ENCODE measurements at places on chromosomes 1 and 21.
A peak's percentile ranks its signal among the peaks of the same experiment; 100 is the strongest.

- H3K27me3 ChIP-seq: no peaks in the 10 kb centered on the region
- no peak overlapping the region for H3K27ac ChIP-seq
- no peaks in the 10 kb centered on the region for H3K36me3 ChIP-seq
- no peaks in the 10 kb centered on the region for H3K4me1 ChIP-seq
- no peak for DNase-seq
Observed at GRCh38 chr1:106727171-106727570, 329.3 kb upstream of the PRMT6 start.

DNA sequence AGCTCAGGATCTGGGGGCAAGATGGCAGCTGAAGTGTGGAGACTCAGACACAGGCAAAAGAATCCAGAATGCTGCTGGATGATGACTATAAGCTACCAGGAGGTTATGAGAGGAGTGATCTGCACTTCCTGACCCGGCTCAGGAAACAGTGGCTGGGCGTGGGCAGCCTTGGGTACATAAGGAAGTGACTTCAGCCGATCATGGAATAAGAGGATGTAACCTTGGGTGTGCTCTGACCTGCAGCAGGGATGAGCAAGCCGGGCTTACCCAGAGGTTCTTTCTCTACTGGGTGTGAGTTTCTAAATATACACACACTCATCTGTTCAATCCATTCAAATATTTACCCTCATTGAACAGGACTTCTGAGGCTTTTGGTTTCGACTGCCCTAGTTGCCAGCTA, 62.7 kb downstream of the CD34 start:
- H3K27ac ChIP-seq: peak overlapping the region; percentile 63
- peaks cover 23% of the 10 kb centered on the region for H3K36me3 ChIP-seq
- peak; percentile 60 for DNase-seq
- peaks cover 58% of the 10 kb centered on the region for H3K4me1 ChIP-seq
- H3K4me3 ChIP-seq: peak overlapping the region; percentile 9

DNA sequence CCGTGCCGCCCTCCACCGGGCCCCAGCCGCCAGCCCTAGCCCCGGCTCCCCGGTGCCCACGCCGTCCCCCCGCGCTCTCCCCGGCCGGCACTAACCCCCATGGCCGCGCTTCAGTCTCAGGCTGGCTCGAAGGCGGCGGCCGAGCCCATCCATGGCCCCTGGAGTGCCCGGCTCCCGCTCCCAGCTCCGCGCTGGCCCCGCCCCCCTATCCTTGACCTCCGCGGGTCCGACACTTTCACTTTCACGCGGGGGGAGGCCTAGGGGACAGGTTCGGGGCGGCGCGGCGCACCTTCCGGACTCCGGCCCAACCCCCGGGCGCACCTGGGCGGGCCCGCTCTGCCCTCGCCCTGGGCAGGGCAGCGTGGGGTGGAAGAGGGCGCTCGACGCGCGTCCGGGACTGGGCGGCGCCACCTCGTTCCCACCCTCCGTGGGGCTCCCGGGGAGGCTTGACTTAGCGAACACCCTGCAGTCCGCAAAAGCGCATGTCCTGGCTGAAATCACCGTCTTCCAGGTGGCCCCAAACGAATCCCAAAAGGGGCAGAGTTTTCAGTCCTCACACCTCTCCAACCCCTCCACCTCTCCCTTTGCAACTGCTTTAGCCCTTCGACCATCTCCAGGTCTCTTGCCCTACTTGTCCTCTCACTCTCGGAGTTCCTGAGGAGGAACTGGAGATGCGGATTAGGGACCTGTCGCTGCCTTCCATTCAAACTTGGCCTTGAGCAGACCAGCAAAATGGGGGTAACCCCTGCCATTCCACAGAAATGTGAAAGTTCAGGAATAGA, 3.9 kb upstream of the DENND2D start:
- H3K27ac ChIP-seq: peak overlapping the region; percentile 95
- H3K4me3 ChIP-seq: peak overlapping the region; percentile 96
- peaks cover 72% of the 10 kb centered on the region for H3K4me1 ChIP-seq
- peaks cover 9% of the 10 kb centered on the region for H3K36me3 ChIP-seq

- DNase-seq: no peak
- H3K36me3 ChIP-seq: peaks cover 16% of the 10 kb centered on the region
- H3K4me1 ChIP-seq: peaks cover 38% of the 10 kb centered on the region
- no peaks in the 10 kb centered on the region for H3K27me3 ChIP-seq
- no peak overlapping the region for H3K27ac ChIP-seq
- H3K4me3 ChIP-seq: no peak overlapping the region
Observed at GRCh38 chr1:54227091-54227602, 27.2 kb downstream of the MRPL37 start.

GRCh38 chr21:27152996-27153395, 186.1 kb upstream of the ADAMTS5 start:
- no peaks in the 10 kb centered on the region for H3K36me3 ChIP-seq
- no peaks in the 10 kb centered on the region for H3K4me1 ChIP-seq
- no peaks in the 10 kb centered on the region for H3K27me3 ChIP-seq
- H3K27ac ChIP-seq: no peak overlapping the region

GRCh38 chr1:188958461-188959115, 1519.1 kb downstream of the BRINP3 start:
- H3K36me3 ChIP-seq: no peaks in the 10 kb centered on the region
- H3K27me3 ChIP-seq: no peaks in the 10 kb centered on the region
- H3K4me3 ChIP-seq: no peak overlapping the region
- no peaks in the 10 kb centered on the region for H3K4me1 ChIP-seq
- no peak for DNase-seq

DNA sequence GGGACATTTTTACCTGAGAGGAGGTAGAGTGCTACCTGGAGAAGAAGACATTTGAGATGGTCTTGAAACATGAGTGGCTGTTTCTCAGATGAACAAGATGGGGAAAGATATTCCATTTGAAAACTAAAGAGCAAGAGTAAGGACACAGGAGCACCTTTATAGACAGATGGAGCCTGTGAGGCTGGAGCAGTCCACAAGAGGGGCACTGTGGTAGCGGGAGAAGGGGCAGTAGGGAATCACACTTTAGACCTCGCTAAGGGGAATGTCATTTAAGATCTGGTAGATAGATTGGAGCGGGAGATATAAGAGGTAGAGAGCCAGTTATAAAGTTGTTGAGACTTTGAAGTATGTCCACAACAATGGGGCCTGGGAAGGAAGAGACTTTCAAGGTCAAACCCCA, 23.4 kb downstream of the DYNLT5 start:
- peaks cover 12% of the 10 kb centered on the region for H3K4me1 ChIP-seq
- H3K27ac ChIP-seq: no peak overlapping the region
- H3K27me3 ChIP-seq: peaks cover 2% of the 10 kb centered on the region
- H3K4me3 ChIP-seq: no peak overlapping the region
- H3K36me3 ChIP-seq: no peaks in the 10 kb centered on the region

DNA sequence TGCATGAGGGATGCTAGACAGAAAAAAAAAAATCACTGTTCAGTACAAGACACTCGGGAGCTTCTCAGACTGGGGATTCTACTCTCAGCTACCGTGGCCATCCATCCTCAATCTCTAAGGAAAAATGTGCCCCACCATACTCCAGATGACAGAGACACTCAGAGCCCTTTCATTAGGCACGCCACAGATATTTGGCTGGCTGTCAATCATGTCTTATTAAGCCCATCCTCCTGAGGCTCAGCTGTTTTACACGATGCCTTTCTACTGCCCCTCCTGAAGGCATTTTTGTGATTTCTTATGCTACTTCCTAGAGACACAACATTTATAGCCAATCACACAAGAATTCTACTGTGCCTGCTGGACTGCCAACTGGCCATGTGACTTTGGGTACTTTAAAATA, 92.9 kb downstream of the KIF14 start:
- peaks cover 34% of the 10 kb centered on the region for H3K4me1 ChIP-seq
- no peaks in the 10 kb centered on the region for H3K27me3 ChIP-seq
- no peak overlapping the region for H3K4me3 ChIP-seq
- H3K36me3 ChIP-seq: no peaks in the 10 kb centered on the region
- H3K27ac ChIP-seq: no peak overlapping the region

GRCh38 chr1:16293538-16293937, 56.6 kb upstream of the CPLANE2 start:
- H3K4me3 ChIP-seq: no peak overlapping the region
- no peak overlapping the region for H3K27ac ChIP-seq
- no peaks in the 10 kb centered on the region for H3K27me3 ChIP-seq
- no peak for DNase-seq

DNA sequence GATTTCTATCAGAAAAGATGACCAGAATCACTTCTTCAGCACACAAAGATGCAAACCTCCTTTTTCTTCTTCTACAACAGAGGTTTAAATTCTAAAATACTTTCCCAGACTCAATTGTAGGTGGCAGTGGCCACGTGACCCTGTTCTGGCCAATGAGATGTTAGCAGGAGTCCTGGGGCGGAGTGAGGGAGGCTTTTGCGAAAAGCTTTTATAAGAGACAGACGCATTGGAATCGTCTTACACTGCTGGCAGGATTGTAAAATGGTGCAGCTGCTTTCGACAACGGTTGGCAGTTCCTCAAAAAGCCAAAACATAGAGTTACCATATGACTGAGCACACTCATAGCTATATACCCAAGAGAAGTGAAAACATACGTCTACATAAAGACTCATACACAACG, 87.0 kb upstream of the MAGI3 start:
- H3K4me3 ChIP-seq: no peak overlapping the region
- H3K4me1 ChIP-seq: peaks cover 4% of the 10 kb centered on the region
- DNase-seq: no peak
- no peaks in the 10 kb centered on the region for H3K27me3 ChIP-seq

DNA sequence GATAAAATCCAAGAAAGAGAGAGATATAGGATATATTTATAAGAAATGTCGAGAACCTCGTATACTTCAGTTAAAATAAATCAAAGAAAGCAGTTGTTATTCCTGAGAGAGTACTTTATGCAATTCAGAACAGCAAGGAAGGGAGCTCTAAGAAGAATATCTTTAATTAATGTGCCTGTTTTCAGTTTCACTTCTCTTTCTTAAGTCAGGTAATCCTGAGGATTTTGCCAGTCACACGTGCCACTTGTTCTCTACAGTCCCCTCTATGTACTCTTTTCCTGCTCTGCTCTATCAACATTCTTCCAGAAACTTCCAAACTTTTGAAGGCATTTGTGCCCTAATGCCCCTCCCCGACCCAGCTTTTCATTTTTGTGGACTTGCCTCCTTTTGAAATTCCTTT, 211.9 kb downstream of the AKT3 start:
- no peak for DNase-seq
- peaks cover 11% of the 10 kb centered on the region for H3K4me1 ChIP-seq
- no peaks in the 10 kb centered on the region for H3K27me3 ChIP-seq
- no peak overlapping the region for H3K27ac ChIP-seq
- H3K36me3 ChIP-seq: peaks cover 32% of the 10 kb centered on the region
- H3K4me3 ChIP-seq: no peak overlapping the region

DNA sequence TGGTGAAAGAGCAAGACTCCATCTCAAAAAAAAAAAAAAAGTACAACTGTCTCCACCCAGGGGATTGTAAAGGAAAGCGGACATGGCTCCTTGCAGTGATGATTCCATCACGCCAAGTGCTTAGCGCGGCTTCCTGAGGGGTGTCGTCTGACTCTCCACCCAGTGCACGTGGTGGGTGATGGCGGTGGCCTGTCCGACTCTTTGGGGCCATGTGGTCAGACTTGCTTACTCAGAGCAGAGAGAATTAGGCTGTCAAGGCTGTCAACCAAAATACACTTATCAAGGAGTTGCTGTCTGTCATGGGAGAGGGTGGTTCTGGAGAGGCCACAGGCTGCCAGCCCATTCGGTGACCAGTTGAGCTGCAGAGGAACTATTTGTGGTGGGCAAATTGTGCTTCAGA, 49.4 kb downstream of the PTPRF start:
- no peak for DNase-seq
- H3K27ac ChIP-seq: no peak overlapping the region
- H3K36me3 ChIP-seq: no peaks in the 10 kb centered on the region
- peaks cover 4% of the 10 kb centered on the region for H3K4me1 ChIP-seq
- H3K4me3 ChIP-seq: no peak overlapping the region
- H3K27me3 ChIP-seq: no peaks in the 10 kb centered on the region

GRCh38 chr1:114764689-114765088, 6.9 kb upstream of the CSDE1 start:
- H3K27me3 ChIP-seq: no peaks in the 10 kb centered on the region
- no peak overlapping the region for H3K4me3 ChIP-seq
- DNase-seq: no peak
- no peak overlapping the region for H3K27ac ChIP-seq

- no peak overlapping the region for H3K27ac ChIP-seq
- H3K27me3 ChIP-seq: no peaks in the 10 kb centered on the region
- no peak for DNase-seq
- no peak overlapping the region for H3K4me3 ChIP-seq
- peaks cover 3% of the 10 kb centered on the region for H3K4me1 ChIP-seq
Observed at GRCh38 chr1:59595774-59596173, 219.0 kb upstream of the HOOK1 start.

GRCh38 chr1:106447466-106447865, 609.0 kb upstream of the PRMT6 start:
- DNase-seq: no peak
- no peak overlapping the region for H3K27ac ChIP-seq
- no peaks in the 10 kb centered on the region for H3K36me3 ChIP-seq
- no peaks in the 10 kb centered on the region for H3K27me3 ChIP-seq
- no peak overlapping the region for H3K4me3 ChIP-seq

- no peak overlapping the region for H3K4me3 ChIP-seq
- H3K27me3 ChIP-seq: peaks cover 3% of the 10 kb centered on the region
- H3K4me1 ChIP-seq: peaks cover 4% of the 10 kb centered on the region
- no peaks in the 10 kb centered on the region for H3K36me3 ChIP-seq
- H3K27ac ChIP-seq: no peak overlapping the region
Observed at GRCh38 chr1:147496571-147497210, 44.6 kb upstream of the BCL9 start.

GRCh38 chr1:226325178-226325577, 16.2 kb upstream of the LIN9 start:
- no peaks in the 10 kb centered on the region for H3K36me3 ChIP-seq
- H3K4me3 ChIP-seq: no peak overlapping the region
- peaks cover 4% of the 10 kb centered on the region for H3K27me3 ChIP-seq
- H3K27ac ChIP-seq: no peak overlapping the region

- peaks cover 6% of the 10 kb centered on the region for H3K27me3 ChIP-seq
- H3K36me3 ChIP-seq: no peaks in the 10 kb centered on the region
- no peak overlapping the region for H3K4me3 ChIP-seq
- H3K4me1 ChIP-seq: peaks cover 8% of the 10 kb centered on the region
Observed at GRCh38 chr1:87898431-87898830, 569.8 kb downstream of the LMO4 start.

GRCh38 chr1:46512792-46513190, 23.2 kb downstream of the DMBX1 start:
- DNase-seq: no peak
- peaks cover 12% of the 10 kb centered on the region for H3K27me3 ChIP-seq
- no peaks in the 10 kb centered on the region for H3K4me1 ChIP-seq
- H3K36me3 ChIP-seq: no peaks in the 10 kb centered on the region
- no peak overlapping the region for H3K27ac ChIP-seq
- H3K4me3 ChIP-seq: no peak overlapping the region

Data from activated naive CD8-positive, alpha-beta T cell treated with anti-CD3 and anti-CD28 coated beads, Interleukin-2, amount 50 U/mL, for 24 hours (primary cell).